ENCODE measurements at places on chromosomes 3 and 15.
A peak's percentile ranks its signal among the peaks of the same experiment; 100 is the strongest.

GRCh38 chr15:82530606-82531379 is 9.5 kb downstream of the RPS17 start:
- peak; percentile 69 for DNase-seq

- DNase-seq: no peak
Measured at GRCh38 chr15:90004252-90004651, 3.1 kb downstream of the ZNF710 start.

DNA sequence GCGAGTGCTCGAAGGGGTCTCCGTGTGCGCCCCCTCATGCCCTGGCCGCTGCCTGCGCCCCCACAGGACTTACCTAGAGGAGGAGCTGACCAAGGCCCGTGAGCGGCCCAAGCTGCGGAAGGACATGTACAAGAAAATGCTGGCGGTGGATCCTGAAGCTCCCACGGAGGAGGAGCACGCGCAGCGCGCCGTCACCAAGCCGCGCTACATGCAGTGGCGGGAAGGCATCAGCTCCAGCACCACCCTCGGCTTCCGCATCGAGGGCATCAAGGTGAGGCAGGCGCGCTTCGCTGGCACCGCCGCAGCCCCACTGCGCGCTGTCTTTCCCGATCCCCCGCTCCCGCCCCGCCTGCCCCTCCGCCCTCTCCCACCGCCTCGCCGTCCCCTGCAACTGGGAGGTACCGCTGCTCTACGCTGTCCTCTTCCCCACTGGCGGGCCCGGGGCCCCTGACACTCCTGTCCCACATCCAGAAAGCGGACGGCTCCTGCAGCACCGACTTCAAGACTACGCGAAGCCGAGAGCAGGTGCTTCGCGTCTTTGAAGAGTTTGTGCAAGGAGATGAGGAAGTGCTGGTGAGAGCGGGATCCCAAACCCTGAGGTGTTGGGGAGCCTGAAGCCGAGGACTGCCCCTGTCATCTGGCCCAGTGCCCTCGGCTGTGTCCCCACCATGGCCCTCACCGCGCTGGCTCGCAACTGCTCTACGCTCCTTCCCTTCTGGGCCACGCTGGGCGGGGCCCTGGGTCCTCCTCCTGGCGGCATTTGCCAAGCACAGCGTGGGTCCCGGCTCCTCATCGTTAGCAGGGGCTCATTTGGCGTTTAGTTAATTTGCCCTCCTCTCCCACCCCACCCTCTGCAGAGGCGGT is 8.5 kb downstream of the ITPKA start:
- DNase-seq: no peak

DNA sequence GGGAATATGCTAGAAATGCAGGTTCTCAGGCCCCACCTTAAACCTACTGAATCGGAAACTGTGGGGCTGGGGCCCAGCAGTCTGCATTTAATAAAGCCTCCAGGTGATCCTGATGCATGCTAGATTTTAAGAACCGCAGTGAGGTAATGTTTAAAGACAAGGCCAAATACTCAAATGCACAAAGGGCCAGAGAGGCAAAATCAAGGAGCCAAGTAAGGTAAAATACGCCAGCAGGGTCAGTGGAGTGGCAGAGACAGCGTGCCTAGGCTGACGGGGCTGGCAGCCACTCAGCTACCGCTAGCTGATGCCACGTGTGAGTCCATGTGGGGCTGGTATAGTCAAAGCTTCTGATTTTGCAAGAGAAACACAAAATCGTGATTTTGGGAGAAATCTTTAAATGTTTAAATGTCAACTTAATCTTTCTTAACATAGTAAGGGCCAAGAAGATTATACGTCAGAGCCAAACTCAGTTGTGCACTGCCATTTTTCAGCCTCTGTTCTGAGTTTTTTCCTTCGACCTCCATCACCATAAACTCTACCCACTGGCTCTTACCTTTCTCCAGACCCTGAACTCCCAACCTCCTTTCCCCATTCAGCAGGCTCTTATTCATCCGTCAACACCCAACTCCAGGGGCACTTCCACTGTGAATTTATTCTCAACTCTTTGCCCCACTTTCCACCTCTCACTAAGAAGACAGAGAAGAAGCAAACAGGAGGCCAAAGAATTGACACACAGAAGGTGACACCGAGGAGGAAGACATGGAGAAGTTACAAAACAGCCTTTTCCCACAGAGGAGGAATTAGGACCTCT is 136.6 kb upstream of the RAD18 start:
- no peak for DNase-seq

GRCh38 chr3:12484983-12485327 is 675 bp downstream of the TSEN2 start:
- DNase-seq: no peak

GRCh38 chr15:51333571-51333970 is 4.8 kb downstream of the CYP19A1 start:
- no peak for DNase-seq

GRCh38 chr3:170180079-170180907 is 1.2 kb downstream of the PHC3 start:
- DNase-seq: peak; percentile 10

GRCh38 chr3:5428607-5429516 is 241.4 kb downstream of the EDEM1 start:
- DNase-seq: no peak

- no peak for DNase-seq
Measured at GRCh38 chr3:121994551-121994950, 27.5 kb downstream of the ILDR1 start.

DNA sequence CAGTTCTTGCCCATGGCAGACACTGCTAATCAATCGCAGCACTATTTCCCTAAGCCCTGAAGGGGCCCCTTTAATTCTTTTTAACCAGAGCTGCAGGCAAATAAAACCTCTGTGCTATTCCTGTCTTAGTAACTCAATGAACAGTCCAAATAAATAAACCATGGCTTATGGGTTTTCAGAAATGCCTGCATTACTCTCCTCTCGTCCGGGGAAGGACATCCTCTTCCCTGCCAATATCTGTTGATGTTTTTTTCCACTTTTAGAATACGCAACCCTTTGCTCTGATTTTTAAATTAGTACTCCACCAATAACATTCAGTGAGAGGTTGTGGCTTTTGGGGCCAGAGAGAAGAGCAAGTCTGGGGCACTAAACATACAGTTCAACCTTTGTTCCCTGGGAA is 35.2 kb upstream of the PRICKLE2 start:
- no peak for DNase-seq

DNA sequence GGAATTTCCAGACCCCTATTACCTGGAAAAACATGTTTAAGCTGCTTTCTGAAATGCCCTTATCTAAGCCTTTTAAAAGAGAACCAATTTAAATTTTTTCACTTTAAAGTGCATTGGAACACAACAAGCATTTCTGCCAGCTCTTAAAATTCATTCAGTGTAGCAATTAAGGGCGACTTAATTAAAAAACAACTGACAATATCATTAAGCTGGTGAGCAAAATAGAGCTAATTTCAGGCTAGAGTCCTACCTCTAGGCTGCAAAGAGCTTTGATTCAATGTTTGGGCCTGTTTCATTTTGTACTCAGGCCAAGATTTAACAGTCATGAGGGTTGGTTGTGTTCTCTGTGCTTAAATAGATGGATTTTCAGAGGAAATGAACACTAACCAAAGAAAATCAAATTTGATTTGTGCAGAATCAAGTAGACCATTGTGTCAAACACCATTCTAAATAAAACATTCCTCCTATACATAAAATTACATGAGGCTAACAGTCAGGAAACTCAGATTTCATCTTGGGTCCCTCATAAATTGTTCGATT is 114.6 kb downstream of the TMEM108 start:
- no peak for DNase-seq

DNA sequence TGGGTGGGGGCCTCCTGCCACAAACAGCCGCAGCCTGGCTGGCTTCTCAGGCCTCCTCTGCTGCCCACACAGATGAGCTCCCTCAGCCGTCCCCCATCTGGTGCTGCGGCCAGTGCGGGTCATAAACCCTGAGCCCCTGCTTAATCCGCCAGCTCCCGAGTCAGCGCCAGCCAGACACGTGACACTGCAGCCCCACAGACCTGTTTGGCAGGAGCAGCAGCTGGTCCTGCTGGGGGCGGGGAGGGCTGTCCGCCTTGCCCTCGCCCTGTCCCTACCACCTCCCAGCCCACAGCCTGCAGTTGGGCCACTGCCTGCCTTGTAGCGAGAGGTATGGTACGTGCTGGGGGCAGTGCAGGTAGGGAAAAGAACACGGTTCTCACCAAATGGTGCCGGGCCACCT is 86.2 kb downstream of the IQSEC1 start:
- DNase-seq: no peak

- no peak for DNase-seq
Measured at GRCh38 chr3:140791368-140791767, 113.5 kb downstream of the TRIM42 start.

- DNase-seq: no peak
Measured at GRCh38 chr3:46062679-46063078, 35.4 kb upstream of the XCR1 start.

GRCh38 chr3:126158016-126158911 is 22.1 kb downstream of the ALDH1L1 start:
- no peak for DNase-seq

DNA sequence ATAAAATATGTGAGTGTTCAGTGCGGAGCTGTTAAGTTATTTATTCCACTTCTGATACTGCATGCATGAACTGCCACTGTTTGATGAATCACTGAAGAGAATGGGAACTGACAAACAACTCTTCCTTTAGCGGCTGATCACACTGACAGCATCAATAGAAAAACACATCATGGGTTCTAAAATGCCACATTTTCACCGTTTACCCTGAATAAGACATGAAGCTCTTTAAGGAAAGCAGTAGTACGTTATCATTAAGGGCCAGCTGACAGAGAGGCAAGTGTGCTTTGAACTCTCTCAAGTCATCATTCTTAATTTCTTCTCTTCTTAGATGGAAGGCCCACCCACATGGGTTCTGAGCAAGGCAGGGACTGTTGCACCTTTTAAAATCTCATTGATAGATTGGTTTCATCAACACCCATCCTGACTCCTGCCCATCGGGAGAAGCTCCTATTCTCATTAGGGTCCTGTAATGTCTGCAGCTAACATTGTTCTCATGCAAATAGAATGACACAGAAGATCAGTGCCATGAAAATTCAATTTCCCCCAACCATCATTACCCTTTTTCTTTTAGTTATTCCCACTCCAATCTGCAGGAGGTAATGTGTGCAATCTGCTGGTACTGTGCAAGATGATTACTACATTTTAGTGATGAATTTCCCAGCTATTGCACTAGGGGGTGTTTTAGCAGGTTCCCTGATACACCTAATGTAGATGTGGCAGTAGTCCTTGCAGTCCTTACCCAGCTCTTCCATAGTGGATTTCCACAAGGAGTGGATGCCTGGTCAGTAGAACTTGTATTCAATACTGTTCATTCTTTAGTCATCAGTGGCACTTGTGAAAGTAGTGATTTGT is 119.1 kb downstream of the ROBO2 start:
- DNase-seq: no peak

DNA sequence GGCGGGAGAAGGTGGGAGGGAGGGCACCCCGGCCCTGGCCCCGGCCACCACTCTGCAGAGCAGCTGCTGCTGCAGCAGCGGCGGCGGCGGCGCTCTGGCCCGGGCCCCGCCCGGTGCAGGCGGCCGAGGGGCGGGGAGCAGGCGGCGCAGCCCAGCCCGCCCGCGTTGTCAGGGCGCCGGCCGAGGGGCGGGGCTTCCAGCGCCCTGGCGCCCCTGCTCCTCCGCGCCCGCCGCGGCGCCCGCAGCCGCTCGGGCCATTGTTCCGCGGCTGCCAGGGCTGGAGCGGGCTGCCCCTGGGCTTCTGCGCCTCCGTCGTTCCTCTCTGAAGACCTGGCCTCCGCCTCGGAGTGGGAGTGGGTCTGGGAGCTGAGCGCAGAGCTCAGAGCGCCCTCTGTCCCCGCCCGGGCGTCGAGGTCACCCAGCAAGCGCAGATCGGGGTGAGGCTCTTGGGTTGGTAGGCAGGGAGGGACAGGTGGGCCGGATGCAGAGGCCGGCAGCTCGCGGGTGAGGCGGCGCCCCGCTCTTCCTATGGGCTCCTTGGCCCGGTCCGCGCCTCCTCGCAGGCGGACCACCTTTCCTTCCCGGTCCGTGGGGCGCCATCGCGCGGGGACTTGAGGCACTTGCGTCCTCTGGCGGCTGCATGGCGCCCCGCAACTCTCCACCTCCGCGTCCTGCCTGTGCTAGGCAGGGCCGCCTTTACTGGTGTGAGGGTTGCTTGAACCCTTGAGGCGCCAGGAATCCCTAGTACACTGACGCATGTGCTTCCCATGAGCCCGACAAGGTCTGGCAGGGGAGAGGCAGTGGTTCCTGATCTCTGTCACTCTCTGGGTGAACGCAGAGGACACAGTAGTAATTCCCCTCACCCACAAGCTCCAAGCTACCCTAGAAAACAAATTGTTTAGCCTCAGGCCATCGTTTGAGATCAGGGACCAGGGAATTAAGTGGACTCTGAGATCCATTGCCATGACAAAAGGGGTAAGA is at the start of gene LPCAT4:
Gene LPCAT4, minus strand, starts transcription at position 96 of the 981 bp plus-strand sequence. CDS start 96 bp downstream, outside the sequence.
- DNase-seq: peak; percentile 88

DNA sequence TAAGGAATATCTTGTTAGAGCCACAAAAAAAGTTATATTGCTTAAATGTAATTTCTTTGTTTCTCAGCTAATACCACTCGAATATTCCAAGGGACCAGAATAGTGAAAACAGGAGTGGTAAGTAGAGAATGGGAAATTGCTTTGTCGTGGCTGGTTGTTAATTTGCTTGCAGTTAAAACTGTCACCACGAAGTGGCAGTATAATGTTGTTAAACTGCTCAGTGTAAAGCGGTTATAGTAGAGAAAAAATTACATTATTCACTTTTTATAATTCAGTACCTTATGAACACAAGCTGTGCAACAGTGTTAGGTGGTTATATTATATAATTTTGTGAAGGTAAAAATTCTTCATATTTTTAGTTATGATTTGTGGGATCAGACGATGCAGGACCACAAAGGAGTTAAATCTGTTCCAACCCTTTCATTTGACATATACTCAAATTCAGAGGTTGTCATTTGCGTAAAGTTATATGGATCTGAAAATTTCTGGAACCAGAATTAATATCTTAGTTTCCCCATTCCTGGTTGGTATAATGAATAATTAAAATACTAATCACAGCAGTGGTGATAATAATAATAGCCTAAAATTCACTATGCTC is 171.8 kb downstream of the FEZF2 start:
- DNase-seq: no peak

GRCh38 chr15:39701988-39702387 is 80.7 kb downstream of the FSIP1 start:
- DNase-seq: no peak

DNA sequence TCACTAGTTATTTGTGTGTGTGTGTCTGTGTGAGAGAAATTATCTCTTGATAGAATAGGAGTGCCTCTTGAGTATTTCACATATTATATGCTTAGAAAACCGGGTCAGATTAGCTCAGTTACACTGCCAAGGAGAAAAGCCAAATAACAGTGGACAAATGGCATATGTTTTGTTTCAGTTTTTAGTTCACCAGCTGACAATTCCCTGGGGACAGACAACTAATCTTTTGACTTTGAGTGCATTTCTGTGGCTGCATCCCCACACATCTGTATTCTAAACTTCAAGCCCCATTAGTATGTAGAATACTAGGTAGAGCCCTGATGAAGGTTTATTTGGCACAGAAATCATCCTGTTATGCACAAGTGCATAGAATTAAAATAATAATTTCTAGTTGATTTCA is 227.7 kb upstream of the CNTN3 start:
- DNase-seq: no peak
